ENCODE measurements at places on chromosomes 5 and 9.
A peak's percentile ranks its signal among the peaks of the same experiment; 100 is the strongest.

GRCh38 chr5:163504079-163504931 lies 1.1 kb upstream of the MAT2B start:
- no peak for DNase-seq

GRCh38 chr9:127290561-127291065 lies 26.0 kb downstream of the GARNL3 start:
- no peak for DNase-seq

GRCh38 chr5:173925449-173926071 lies 37.4 kb downstream of the CPEB4 start:
- no peak for DNase-seq

- no peak for DNase-seq
These were observed 136.9 kb upstream of the EGFLAM start for GRCh38 chr5:38121420-38121819.

DNA sequence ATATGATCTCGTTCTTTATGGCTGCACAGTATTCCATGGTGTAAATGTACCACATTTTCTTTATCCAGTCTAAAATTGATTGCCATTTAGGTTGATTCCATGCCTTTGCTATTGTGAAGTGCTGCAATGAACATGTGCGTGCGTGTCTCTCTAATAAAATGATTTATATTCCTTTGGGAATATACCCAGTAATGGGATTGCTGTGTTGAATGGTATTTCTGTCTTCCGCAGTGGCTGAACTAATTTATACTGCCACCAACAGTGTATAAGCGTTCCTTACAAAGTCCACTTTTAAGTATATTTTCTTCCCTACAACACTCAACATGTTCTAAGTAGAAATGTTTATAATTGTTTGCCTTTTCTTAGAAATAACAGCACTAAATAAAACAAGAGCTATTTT lies 521.9 kb downstream of the DTWD2 start:
- DNase-seq, result no peak

GRCh38 chr9:110958847-110959246 lies 79.4 kb downstream of the LPAR1 start:
- no peak for DNase-seq

DNA sequence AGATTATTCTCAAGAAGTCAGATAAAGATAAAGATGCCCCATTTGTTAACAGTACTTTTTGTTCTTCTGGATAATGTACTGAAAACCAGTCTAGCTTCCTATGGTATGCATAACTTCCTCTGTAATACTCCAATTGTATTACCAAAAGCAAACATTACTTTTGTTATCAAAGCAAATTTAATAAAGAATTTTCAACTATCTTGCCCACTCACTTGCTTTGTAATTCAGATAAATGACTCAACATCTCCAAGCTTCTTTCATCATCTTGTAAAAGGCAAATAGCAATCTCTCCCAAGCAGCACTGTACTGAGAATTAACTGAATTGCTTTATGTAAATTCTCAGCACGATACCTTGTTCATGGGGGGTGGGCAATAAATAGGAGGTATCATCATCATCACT lies 98.3 kb downstream of the NFIB start:
- no peak for DNase-seq

GRCh38 chr5:177310332-177310731 lies 1.4 kb downstream of the MXD3 start:
- no peak for DNase-seq

DNA sequence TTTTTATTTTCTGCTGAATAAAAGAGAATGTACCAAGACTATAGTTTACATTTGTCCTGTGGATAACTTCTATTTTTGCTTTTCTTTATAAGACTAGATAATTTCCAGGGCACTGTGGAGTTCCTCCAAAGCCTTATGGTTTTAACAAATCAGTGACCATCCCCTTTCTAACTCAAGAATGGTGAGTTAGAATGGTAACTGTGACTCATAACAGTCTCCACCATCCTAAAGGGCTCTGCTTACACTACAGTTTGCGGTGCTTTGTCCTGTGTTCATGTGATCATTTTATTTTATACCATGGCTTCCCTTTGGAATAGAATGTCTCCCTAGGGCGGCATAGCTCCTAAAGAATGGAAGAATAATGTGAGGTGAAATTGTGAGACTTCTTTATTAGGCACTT lies 30.2 kb downstream of the WDR36 start:
- DNase-seq, result no peak

DNA sequence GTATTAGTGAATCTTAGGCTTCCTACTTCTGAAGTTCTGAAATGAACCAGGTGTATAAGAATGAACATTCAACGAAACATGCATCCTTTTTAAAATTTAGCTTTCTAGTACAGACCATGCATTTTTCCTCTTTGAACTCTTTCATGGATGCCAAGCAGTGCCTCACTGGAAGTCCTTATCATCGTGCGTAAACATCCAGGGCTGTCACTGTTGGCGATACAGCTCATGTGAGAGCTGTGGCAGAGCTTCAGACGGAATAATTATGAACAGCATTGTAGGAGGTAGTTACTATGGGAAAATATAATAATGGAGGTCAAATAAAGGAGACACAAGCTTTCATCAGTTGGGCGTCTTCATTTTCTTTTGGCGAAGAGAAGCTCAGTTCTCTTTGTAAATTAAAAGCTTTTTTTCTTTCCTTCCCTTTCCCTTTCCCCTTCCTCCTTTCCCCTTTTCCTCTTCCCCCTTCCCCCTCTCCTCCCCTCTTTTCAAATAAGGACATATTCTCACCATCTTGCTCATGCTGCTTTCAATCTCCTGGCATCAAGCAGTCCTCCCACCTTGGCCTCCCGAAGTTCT lies 167.3 kb downstream of the KDM4C start:
- no peak for DNase-seq

GRCh38 chr9:126155756-126156664 lies 170.6 kb upstream of the MVB12B start:
- no peak for DNase-seq

DNA sequence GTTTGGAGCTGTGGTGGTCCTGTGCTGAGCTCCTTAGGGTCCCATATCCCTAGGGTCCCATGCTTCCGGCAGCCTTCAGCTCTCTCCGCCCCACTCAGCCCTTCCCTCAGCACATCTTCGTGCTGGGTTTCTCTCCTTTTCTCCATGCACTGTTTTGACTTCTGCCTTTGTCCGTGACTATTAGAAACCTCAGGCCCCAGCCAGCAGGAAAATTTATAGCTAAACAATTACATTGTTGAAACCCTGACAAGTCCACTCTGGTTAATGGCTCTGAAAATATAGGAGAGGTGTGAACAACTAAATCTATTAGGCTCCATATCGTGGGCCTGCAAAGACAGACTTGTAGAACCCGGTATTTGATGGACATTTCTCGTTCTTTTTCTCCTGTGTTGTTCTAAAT lies 523.7 kb downstream of the CCDC171 start:
- no peak for DNase-seq

DNA sequence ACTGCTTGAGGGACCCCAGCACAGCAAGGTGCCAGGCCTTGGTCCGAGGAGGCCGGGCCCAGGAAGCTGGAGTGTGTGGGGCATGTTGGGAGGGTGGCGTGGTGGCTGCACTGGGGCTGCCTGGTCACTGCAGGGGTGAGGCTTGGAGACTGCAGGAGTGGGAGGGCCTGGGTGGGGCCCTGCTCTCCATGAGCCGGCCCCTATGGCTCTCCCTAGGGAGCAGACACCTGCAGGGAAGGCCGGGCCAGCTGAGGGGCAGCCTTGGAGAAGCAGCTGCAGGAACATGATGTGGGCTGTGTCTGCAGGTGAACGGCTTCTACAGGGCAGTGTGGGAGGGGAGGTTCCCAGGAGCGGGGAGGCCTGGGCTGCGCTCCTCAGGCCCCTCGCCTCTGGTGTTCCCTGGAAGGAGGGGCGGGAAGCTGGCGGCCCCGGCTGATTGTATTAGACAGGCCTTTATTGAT lies 41.7 kb upstream of the TMEM250 start:
- DNase-seq, result no peak

GRCh38 chr9:121781701-121782464 lies 130.4 kb downstream of the DAB2IP start:
- no peak for DNase-seq

GRCh38 chr5:126373375-126374108 lies 49.7 kb upstream of the GRAMD2B start:
- DNase-seq, result no peak

- peak; percentile 24 for DNase-seq
These were observed 13.3 kb downstream of the CAPSL start for GRCh38 chr5:35924950-35925722.

DNA sequence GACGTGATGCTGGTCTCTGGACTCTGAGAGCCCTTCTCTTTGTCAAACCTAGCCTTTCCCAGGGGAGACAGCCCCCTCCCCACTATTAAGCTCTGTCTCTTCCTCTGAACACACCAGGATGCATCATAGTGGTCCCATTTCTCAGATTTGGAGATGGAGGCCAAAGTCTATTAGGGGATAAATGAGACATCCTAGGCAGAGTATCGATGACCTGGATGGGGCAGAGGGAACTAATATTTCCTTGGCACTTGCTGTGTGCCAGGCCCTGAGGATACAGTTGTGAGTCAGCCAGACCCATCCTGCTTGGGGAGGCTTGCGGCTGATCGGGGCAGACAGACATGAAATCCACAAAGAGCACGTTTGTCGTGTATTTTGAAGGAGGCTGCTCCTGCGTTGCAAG lies 5.2 kb downstream of the DNM1 start:
- DNase-seq, result no peak

DNA sequence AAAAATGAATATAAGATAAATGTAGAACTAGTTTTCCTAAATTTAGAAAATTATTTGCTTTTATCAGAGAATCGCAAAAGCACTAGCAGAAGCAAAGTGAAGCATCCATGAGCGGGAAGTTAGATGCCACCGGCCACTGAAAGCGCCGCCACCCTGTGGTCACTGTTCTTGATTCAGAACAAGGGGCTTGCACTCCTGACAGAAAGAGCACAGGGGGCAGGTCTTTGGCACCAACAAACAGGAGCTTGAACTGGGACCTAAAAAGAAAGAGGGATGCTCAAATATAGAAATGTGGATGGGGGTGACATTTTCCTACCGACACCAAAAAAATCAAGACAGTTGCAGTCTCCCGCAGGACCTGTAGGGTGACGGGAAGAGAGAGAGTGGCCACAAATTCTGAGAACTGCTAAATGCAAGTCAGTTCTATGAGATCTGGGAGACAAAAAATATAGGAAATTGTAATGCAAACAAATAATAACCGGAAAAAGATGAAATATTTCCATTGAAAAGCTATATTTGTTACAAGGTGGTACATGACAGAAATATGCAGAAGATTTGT lies 144.3 kb downstream of the CDH12 start:
- DNase-seq, result no peak

- no peak for DNase-seq
These were observed 146.1 kb upstream of the RPS23 start for GRCh38 chr5:82424211-82424610.

GRCh38 chr9:77738932-77739331 lies 90.8 kb upstream of the GNA14 start:
- DNase-seq, result no peak

DNA sequence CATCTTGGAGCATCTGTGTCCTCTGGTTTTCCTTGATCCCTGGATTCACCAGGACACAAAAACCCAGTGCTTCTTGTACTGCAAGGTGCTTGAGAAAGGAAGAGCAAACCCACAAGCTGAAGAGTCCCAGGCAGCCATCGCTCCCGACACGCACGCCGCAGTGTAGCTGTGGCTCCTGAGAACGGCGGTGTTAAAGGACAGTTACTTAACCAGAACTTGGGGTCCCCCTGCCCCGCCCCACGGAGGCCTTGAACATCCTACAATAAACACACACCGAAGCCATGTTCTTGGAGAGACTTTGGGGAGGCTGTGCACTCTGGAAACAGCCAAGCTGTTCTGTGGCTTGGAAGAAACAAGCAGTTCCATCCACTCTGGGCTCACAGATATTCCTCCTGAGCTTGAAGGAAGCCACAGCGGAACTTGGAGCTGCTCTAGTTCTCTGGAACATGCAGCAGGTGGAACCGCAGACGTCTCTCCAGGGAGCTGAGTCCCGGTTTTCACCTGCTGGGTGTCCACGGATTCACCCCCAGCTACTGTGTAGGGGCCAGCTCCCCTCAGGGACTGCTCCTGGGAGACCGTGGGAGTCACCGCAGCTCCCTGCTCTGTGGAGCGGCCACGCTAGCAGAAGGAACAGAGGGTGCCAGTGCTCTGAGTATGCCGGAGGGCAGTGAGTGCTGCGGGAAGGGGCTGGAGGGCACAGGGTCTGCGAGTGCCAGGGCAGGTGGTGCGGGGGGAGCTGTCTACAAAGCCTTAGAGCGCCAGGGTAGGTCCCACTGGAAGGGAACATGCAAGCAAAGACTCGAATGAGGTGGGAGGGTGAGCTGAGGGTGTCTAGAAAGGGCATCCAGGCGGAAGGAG lies 107.3 kb downstream of the ADAMTS2 start:
- DNase-seq, result no peak

- DNase-seq, result no peak
These were observed 28.9 kb downstream of the SHC3 start for GRCh38 chr9:89149726-89150125.

- DNase-seq, result peak; percentile 78
These were observed 2.6 kb upstream of the RFX3 start for GRCh38 chr9:3528451-3528850.

- no peak for DNase-seq
These were observed 7.9 kb upstream of the CARD19 start for GRCh38 chr9:93087971-93088655.

- DNase-seq, result no peak
These were observed 957.8 kb upstream of the TYRP1 start for GRCh38 chr9:11735391-11735790.

DNA sequence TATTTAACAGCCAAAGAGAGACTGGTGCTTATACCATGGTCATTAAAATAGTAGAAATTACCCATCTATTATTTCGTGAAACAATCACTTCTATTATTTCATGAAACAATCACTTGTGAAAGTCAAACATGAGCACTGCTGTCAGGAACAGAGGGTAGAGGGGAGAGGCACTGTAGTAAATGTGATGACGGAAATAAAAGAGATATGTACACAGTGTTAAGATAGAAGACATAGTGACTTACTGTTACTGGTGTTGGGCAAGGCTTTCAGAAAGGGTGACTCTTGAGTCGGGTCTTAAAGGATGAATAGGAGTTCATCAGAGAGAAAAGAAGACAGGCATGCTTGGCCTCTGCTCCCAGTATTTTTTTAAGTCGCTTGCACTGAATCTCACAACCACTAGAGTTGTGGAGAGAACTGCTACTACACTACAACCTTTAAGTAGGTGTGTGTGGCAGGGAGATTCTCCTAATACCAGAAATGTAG lies 162.6 kb upstream of the GNA14 start:
- no peak for DNase-seq

GRCh38 chr9:85508616-85509015 lies 233.1 kb downstream of the AGTPBP1 start:
- DNase-seq, result no peak

- DNase-seq, result no peak
These were observed 750.9 kb downstream of the MAT2B start for GRCh38 chr5:164256351-164256750.

GRCh38 chr5:143403593-143404415 lies at the start of gene NR3C1:
NR3C1 (minus strand) TSS chr5:143403686; CDS start chr5:143400839, 2,847 bp downstream.
- no peak for DNase-seq

- no peak for DNase-seq
These were observed 117.1 kb upstream of the DAB2 start for GRCh38 chr5:39541920-39542319.
